Memory B cell (primary cell): ENCODE measurements at places on chromosomes 2 and 18.

DNA sequence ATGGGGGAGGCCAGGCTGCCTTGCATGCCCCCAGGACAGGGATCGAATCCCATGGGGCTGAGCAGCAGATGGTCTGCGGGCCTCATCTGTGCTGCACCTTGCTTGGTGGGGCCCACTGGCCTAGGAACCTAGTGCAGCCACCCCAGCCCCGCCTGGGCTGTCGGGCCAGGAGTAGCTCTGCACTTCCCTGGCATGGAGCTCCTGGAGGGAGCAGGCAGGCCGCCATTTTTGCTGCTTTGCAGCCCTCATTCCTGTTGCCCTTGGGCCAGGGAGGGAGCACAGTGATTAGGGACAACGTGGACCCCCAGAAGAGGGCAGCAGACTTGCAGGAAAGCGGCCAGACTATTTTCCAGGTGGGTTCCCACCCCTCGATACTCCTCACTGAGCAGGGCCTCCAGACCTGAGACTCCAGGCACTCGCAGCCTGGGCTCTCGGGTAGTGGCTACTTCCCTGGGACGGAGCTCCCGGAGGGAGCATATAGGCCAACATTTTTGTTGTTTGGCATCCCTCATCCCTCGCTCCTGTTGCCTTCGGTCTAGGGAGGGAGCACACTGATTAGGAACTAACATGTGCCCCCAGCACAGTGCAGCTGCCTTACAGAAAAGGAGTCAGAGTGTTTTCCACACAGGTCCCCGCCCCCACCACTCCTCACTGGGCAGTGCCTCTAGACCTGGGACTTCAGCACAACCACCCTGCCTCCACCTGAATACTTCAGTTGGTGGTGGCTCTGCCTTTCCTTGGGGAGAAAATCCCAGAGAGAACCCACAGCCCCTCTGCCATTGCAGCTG, 99.5 kb downstream of the MAIP1 start:
- DNase-seq = no peak

DNA sequence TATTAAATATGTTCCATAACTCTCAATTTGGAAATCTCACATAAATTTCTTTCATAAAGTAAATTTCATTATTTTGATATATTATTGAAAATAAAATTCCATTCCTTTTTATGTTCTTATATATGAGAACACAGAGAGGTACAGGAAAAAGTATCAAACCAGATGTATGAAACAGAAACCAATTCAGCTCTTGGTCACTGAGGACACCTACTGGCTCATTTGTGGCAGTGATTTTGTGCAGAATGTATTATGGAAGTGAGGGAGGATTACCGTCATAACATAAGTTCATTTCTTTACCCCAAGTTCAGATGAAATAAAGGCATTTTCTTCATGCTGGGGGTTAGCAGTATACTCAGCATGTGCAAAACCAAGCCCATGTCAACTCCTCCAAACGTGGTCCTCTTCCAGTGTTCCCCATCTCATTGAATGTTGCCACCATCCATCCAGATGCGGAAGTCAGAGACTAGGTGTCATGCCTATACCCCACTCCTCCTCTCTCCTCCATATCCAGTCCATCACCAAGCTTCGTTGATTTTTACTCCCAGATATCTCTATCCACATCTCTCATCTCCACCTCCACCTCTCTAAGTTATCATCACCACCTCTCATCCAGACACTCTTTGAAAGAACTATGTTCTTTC, 41.7 kb upstream of the MALL start:
- DNase-seq = peak; percentile 1

- no peak for DNase-seq
These were observed 9.5 kb upstream of the RNF103 start for GRCh38 chr2:86633155-86633651.

DNA sequence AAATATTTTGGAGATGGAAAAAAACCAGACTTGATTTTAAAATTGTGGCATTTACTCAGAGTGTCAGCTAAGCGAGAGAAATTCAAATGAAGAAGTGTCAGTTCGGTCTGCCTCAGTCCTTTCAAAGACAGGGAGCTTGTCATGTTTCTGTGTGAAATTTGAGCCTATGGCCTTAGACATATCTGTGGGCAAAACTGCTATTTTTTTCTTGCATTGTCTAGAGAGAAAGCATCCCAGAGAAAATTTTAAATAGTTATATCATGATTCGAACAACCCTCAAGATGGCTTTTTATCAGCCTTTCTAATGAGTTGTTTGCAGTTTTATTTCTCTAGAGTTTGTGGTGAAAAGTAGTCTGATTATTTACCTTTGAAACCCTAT, 50.2 kb upstream of the KCNE4 start:
- DNase-seq = no peak

DNA sequence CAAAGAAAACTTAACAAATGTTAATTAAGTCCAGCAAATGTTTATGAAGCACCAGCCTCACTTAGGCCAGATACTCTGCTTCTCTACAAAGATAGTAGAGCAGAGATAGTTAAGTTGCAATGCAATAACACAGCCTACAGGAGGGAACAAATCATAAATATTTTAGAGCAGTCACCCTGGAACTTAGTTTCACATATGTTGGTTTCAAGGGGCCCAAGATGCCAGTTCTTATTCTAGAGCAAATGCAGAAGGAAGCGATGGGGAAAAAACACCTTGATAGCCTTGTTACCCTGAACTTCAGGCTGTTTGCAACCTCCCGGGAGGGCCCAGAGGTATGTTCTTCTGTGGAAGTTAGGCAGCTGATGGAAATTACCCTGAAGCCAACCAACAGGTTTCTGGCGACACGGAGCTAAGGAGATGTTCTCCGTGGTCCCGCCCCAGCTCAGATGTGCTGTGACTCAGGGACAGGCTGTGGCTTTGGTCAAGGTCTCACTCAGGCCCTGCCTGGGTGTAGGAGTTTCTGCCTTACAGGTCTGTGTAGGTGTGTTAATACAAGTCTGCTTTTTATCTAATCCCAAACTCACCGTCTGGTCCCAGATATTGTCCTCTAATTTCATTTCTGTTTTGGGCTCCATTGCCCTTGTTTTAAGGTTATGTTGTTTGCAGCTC, 3.8 kb downstream of the CTIF start:
- DNase-seq = no peak

- DNase-seq = no peak
These were observed 133.6 kb downstream of the GALNT1 start for GRCh38 chr18:35715139-35715538.

- DNase-seq = no peak
These were observed 96.6 kb upstream of the LYPD1 start for GRCh38 chr2:132766573-132766972.

DNA sequence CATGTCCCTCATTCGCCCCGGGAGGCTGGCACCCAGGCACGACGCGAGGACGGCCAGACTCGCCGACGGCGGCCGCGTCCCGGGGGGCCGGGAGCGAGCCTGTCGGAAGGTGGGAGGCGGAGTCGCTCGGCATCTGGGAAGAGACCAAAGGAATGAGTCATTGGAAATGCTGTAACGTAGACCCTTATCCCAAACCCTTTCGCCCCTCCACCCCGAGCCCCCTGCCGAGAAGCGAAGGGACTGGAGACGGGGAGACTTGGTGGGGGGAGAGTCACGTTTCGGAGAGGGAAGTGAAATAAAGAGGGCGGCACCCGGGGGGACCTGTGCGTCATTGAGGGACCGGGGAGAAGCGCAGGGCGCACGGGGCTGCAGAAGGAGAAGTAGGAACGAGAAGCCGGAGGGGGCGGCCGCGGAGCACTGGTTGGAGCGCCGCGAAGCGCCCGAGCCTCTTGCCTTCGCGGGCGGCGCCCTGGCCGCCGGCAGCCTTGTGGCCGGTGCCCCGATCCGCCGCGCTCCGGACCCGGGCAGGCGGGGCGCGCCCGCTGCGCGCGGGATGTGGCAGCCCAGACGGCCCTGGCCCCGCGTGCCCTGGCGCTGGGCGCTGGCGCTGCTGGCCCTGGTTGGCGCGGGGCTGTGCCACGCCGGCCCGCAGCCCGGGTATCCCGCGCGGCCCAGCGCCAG, at the start of gene EMILIN2:
Gene EMILIN2 (plus strand): TSS at position 371 of the 681 bp plus-strand sequence. CDS start 183 bp downstream, at position 554.
- peak; percentile 90 for DNase-seq

- DNase-seq = no peak
These were observed 104.3 kb upstream of the GRB14 start for GRCh38 chr2:164725542-164725941.

DNA sequence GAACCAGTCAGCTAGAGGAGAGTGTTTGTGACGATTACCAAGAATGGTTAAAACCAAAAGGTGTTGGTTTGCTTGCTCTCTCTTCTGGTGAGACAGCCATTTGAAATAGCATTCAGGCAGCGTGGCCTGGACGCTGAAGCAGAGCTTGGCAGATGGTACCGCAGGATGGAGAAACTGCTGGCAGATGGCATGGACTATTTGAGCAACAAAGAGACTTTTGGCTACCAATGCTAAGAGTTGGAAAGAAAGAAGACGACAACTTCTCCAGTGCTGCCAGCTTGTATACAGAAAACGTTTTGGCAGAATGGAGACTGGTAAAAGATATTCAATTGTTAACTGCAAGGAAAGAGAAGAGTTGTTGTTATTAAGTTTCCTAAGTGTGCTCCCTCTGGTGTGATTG, 315.0 kb downstream of the PARD3B start:
- DNase-seq = no peak

DNA sequence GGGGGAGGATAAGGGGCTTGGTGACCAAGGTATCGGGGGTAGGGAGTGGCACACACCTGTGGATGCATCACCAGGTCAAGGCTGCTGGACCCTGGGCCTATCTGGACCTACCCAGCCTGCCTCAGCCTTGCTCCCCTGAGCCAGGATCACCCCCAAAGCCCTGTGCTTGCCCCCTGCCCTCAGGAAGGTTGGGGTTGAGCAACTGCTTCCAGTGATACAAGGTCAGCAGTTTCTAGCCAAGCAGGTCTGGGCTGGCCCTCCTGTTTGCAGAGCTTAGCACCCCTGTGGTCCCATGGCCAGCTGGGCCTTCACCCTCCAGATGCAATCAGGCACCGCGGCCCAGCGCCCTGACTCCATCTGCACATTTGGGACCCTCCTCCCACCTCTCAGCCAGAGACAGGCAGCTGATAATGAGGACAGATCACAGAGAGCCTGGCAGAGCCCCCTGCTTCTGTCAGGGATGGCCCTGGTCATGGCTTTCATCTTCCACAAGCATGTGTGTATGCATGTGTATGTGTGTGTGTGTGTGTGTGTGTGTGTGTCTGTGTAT, 154.6 kb downstream of the TFCP2L1 start:
- DNase-seq = no peak

- no peak for DNase-seq
These were observed 113.6 kb downstream of the ADCYAP1 start for GRCh38 chr18:1018181-1018681.

DNA sequence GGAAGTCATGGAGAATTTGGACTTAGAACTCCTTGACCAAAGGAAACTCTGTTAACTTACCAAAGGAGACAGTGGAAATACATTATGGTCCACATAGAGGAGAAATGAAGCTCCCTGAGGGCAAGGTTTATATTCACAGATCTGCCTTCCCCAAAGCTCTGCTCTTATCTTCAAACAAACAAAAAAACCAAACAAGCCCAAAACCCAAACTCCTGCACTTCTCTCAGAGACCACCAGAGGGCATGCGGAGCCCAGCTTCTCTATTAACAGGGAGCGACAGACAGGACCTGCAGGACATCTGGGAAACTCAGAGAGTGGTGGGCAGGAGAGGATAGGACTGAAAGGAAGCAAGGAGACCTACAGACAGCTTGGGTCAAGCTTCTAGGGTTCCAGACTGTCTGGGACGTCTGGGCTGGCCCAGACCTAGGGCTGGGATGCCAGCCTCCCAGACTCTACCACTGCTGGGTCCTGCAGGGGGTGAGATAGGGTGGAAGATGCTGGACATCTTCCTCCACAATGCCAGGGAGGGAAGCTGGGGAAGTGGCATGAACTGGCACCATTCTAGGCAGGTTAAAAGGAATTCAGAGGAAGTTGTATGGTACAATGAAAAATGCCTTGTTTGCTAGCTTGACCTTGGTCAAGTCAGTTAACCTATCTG, 4.0 kb upstream of the WNT10A start:
- DNase-seq = peak; percentile 85

DNA sequence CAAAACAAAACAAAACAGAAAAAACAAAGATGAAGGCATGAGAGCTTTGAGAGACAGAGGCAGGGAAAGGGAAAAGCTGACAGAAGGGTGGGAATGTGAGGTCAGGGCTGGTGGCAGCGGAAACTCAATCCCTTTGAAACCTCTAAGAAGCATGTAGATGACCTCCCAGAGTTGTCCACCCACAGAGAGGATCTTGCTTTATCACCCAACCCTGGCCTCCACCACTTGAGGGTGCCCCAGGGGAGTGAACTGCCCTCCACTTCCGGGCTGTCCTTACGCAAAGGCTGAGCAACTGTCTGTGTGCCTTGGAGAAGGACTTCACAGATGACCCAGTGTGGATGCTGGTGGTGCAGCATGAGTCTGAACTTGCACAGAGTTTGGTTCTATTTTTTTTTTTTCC, 26.7 kb downstream of the PDCL3 start:
- DNase-seq = no peak

- DNase-seq = no peak
These were observed 99.0 kb downstream of the PLEKHM3 start for GRCh38 chr2:207926133-207926988.

- DNase-seq = no peak
These were observed 115.0 kb downstream of the ZBTB7C start for GRCh38 chr18:48293954-48294898.

DNA sequence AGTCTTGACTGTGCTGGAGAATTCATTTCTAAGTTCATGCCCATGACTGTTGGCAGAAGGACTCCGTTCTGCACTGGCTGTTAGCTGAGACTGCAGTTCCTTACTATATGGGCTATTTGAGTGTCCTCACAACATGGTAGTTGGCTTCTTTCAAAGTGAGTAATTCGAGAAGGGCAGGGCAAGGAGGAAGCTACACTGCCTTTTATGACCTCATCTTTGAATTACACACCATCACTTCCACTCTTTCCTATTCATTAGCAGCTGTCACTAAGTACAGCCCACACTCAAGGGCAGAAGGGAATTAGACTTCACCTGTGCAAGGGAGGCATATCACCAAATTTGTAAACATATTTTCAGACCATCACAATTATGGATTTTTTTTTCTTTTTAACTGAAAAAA, 55.9 kb upstream of the EPAS1 start:
- no peak for DNase-seq

DNA sequence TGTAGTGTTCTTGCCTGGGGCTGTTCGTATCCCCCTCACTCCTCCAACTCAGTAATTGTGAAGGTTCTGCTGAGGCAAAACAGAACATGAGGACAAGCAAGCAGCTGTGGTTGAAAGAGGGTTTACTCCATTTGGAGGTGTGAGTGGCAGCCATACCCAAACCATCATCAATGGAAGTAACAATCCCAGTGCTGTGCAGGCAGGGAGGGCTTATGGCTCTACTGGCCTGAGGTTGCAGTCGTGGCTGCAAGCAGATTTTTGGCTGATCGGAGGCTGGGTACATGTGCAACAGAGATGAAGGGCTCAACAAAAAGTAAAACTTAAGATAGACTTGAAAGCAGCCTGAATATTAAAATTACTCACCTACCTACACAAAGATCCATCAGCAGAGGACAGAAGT, 13.2 kb downstream of the SRSF7 start:
- no peak for DNase-seq

GRCh38 chr2:106127282-106127771, 66.8 kb downstream of the UXS1 start:
- no peak for DNase-seq
